ENCODE measurements at places on chromosomes 3 and 15.

DNA sequence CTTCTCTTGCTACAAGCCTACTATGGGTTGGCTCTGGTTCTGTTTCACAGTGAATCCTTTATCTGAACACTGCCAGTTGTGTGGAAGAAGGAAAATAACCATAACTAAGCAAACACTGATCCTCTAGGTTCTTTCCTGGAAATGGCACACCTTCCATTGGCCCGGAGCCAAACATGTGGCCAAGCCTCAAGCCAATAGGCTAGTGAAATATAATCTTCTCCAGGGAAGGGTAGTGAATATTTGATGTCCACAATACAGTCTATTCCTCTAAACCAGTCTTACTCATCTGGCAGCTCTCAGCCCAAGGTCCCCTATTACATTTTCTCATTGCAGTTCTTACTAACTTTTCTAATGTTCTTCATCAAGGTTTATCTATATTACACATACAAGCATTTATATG, 921.3 kb downstream of the TUSC7 start:
- DNase-seq, result no peak

DNA sequence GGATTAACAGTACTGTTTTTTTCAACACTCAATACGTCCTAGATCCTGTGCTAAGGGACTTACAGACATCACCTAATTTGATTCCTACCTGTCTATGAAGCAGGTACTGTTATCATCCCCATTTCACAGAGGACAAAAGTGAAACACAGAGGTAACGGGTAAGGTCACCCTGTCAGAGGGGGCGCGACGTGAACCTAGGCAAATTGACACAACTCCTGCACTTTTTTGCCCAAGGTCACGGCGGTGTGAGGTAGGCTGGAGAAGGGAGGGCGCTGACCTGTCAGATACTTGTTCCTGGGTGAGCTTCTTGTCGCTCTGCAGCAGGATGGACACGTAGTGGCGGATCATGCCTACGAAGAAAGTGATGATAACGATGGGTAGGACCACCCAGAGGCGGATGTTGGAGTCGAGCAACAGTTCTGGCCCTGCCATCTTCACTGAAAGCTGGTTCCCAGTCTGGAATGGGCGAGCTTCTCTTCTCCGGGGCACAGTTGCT, 363 bp downstream of the EMC3 start:
- no peak for DNase-seq

- no peak for DNase-seq
Measured at GRCh38 chr15:57892181-57892580, 173.3 kb downstream of the ALDH1A2 start.

GRCh38 chr3:192843723-192844485, 73.8 kb downstream of the MB21D2 start:
- no peak for DNase-seq

GRCh38 chr3:175397372-175397771, 538.2 kb downstream of the NAALADL2 start:
- no peak for DNase-seq

Measured in NCI-H1436 treated with DMSO at 0.1 percent for 48 hours (cell line).